H9 (cell line): ENCODE measurements at places on chromosomes 5 and 9.
A peak's percentile ranks its signal among the peaks of the same experiment; 100 is the strongest.

DNA sequence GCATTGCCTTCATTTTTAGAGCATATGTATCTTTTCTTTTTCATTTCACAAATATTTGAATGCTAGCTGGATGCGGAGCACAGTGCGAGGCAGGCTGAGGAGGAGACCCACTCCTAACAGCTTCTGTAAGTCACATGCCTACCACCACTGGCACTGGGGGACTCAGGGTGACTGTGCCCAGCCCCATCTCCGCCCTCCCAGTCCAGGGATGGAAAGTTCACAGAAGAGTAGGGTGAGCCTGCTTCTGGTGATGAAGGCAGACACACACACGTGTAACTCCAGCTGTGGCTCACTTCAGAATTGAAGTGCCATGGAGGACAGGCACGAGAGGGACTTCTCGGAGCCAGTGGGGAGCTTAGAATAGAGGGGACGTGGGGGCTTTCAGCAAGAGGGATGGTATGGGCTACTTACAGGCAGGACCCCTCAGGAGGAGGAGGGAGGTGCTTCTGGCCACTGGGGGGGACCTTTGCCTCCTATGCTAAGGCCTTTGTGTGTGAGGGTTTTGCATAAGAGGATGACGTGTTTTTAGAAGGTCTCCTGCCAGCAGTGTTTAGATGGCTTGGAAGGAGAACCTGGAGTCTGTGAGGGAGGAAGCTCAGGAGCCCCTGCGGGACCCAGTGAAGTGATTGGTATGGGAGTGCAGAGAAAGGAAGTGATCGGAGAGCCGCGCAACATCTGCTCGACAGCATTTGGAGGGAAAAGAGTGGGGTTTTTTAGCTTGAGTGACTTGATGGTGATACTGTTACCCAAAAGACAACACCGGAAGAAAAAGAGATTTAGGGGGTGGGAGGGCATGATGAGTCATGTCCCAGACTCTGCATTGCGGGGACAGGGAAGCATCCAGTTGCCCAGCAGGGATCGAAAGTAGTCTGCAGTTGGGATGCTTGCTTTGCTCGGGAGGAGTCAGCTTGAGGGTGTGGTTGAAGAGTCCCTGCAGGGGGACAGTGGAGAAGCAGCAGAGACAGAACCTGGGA is 163.5 kb upstream of the OTULINL start:
- no peaks in the 10 kb centered on the region for H3K27me3 ChIP-seq
- H3K27ac ChIP-seq = no peak overlapping the region
- peaks cover 7% of the 10 kb centered on the region; the same call in 1 of the 2 replicates for H3K4me1 ChIP-seq
- DNase-seq = no peak
- H3K36me3 ChIP-seq = peaks cover 56% of the 10 kb centered on the region

GRCh38 chr5:6225121-6225607 is 153.2 kb downstream of the MED10 start:
- no peaks in the 10 kb centered on the region; the same call in 1 of the 2 replicates for H3K4me1 ChIP-seq
- H3K27ac ChIP-seq = no peak overlapping the region
- no peak for DNase-seq
- peaks cover 10% of the 10 kb centered on the region for H3K36me3 ChIP-seq

DNA sequence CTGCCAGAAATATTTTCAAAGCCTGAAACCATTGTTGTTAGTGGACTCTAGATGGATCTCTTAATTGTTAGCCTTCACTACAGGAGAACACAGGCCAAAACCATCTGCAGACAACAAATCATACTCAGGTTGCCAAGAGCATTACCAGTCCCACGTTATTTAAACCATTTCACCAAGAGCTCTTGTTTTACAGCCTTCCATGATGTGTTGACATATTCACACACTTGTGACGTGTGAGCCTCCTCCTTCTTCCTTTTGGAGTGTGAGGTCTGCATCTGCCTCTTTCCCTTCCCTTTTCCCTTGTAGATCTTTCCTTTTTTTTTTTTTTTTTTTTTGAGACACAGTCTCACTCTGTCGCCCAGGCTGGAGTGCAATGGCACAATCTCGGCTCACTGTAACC is 279.0 kb downstream of the AUH start:
- no peak for DNase-seq
- H3K27ac ChIP-seq = no peak overlapping the region
- H3K36me3 ChIP-seq = no peaks in the 10 kb centered on the region; the same call in 2 of the 3 replicates
- H3K27me3 ChIP-seq = no peaks in the 10 kb centered on the region
- H3K4me3 ChIP-seq = no peak overlapping the region
- peaks cover 2% of the 10 kb centered on the region; the same call in 1 of the 2 replicates for H3K4me1 ChIP-seq

- H3K27ac ChIP-seq = no peak overlapping the region
- peaks cover 11% of the 10 kb centered on the region; the same call in 1 of the 2 replicates for H3K36me3 ChIP-seq
- no peak for DNase-seq
- H3K27me3 ChIP-seq = no peaks in the 10 kb centered on the region
- no peak overlapping the region for H3K4me3 ChIP-seq
Observed at GRCh38 chr9:91154686-91155085, 207.0 kb downstream of the AUH start.

- H3K27me3 ChIP-seq = no peaks in the 10 kb centered on the region
- H3K27ac ChIP-seq = no peak overlapping the region
- no peak overlapping the region for H3K4me3 ChIP-seq
- no peaks in the 10 kb centered on the region for H3K36me3 ChIP-seq
Observed at GRCh38 chr5:55481293-55481855, 53.4 kb downstream of the PLPP1 start.

DNA sequence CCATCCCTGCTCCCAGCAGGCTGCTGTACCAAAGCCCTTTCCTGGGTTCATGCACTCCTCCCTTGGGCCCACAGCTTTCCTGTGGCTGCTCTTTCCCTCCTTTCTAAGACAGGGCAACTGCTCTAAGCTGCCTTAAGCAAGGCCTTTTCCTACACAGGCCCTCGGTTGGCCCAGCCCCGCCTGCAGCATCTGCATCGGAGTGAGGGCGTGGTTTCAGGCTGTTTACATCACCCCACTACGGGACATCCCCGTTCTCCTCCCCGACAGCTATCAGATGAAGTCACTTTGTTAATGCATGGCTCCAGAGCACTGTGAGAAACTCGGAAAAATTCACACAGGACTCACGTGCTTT is 3.4 kb downstream of the DPH7 start:
- H3K27me3 ChIP-seq = no peaks in the 10 kb centered on the region
- no peak overlapping the region for H3K4me3 ChIP-seq
- peaks cover 62% of the 10 kb centered on the region for H3K36me3 ChIP-seq
- peaks cover 4% of the 10 kb centered on the region; the same call in 1 of the 2 replicates for H3K4me1 ChIP-seq
- H3K27ac ChIP-seq = no peak overlapping the region

DNA sequence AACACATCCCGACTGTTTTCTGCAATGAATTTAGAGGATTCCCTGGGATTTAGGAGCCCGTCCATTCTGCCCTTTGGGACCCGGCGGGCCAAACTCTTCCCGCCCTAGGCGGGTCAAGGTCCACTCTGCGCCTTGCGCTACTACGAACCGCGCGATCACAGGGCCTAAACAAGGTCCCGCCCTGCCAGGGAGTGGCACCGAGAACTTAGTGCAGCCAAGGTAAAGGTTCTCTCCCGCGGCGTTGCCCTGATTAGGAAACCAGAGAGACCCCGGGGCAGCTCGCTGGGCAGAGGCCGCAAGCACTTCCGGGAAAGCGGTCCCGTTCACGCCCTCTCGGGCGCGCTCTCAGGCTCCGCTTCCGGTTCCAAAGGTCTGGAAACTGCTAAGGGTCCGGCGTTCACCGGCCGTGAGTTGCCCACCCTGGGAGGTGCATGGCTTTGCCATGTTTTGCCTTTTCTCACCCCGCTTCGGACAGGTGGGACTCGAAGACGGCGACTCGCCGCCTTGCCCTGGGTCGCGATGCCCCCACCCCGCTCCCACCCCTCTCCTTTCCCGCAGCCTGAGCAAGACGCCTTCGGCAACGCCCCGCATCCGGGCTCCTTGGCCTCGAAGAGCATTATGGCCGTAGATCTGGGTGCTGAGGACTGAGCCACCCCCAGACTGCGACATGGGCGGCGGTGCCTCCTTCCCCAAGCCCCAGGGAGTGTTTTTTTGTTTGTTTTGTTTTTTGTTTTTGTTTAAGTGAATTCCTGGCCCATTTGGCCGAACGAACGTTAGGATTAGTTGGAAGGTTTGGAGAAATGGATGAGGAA is 23.4 kb downstream of the HNRNPK start:
- no peaks in the 10 kb centered on the region; the same call in 1 of the 2 replicates for H3K4me1 ChIP-seq
- H3K4me3 ChIP-seq = peak overlapping the region; percentile 78
- peak; percentile 59 for DNase-seq
- no peaks in the 10 kb centered on the region for H3K36me3 ChIP-seq
- H3K27ac ChIP-seq = no peak overlapping the region

- H3K4me3 ChIP-seq = no peak overlapping the region
- H3K36me3 ChIP-seq = peaks cover 2% of the 10 kb centered on the region; the same call in 1 of the 3 replicates
- H3K27me3 ChIP-seq = no peaks in the 10 kb centered on the region
- peaks cover 9% of the 10 kb centered on the region; the same call in 1 of the 2 replicates for H3K4me1 ChIP-seq
Observed at GRCh38 chr5:122187426-122187825, 58.1 kb downstream of the ZNF474 start.

DNA sequence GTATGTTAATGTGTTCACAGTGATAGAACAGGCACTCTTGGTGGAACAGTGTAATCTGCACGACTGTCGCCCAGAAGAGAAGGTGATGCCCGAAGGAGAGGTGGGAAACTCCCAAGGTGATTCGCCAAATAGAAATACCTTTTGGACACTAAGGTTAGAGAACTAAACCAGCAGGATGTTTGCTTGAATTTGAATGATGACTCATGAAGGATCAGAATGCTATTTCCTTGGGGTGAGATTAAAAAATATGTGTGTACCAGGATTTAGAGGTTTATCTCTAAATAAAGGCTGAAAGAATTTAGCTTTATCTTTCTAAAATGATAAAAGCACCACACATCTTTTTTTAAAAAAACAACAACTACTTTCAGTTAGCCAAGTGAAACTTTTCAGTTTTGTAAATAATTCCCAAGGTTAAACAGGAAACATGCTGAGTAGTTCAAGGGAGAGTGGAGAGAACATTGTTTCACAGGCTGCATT is 297.4 kb upstream of the TAS2R1 start:
- H3K27ac ChIP-seq = no peak overlapping the region
- no peaks in the 10 kb centered on the region; the same call in 1 of the 2 replicates for H3K27me3 ChIP-seq
- DNase-seq = no peak
- no peak overlapping the region for H3K4me3 ChIP-seq

DNA sequence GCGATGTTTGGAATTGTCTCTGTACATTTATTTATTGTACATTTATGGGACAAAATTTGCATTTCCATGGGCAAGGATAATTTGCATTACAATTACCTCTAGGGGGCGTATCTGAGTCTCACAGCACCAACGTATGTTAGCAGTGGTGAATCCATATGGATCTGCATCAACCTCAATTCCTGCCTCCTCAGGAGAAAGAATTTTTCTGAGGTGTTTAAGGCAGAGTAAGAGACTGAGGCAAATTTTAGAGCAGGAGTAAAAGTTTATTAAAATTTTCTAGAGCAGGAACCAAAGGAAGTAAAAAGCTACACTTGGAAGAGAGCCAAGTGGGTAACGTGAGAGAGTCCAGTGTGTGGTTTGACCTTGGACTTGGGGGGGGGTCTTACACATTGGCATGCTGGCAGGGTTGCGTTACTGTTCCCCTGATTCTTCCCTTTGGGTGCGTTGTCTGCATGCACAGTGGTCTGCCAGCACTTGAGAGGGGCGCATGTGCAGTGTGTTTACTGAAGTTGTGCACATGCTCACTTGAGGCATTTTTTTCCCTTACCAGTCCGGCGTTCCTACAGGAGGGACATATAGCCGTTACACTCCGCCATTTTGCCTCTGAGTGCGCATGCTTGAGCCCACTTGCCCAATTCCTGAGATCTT is 21.0 kb upstream of the RAB14 start:
- peaks cover 11% of the 10 kb centered on the region; the same call in 1 of the 2 replicates for H3K4me1 ChIP-seq
- no peak overlapping the region for H3K4me3 ChIP-seq
- H3K27ac ChIP-seq = no peak overlapping the region
- no peaks in the 10 kb centered on the region for H3K36me3 ChIP-seq

DNA sequence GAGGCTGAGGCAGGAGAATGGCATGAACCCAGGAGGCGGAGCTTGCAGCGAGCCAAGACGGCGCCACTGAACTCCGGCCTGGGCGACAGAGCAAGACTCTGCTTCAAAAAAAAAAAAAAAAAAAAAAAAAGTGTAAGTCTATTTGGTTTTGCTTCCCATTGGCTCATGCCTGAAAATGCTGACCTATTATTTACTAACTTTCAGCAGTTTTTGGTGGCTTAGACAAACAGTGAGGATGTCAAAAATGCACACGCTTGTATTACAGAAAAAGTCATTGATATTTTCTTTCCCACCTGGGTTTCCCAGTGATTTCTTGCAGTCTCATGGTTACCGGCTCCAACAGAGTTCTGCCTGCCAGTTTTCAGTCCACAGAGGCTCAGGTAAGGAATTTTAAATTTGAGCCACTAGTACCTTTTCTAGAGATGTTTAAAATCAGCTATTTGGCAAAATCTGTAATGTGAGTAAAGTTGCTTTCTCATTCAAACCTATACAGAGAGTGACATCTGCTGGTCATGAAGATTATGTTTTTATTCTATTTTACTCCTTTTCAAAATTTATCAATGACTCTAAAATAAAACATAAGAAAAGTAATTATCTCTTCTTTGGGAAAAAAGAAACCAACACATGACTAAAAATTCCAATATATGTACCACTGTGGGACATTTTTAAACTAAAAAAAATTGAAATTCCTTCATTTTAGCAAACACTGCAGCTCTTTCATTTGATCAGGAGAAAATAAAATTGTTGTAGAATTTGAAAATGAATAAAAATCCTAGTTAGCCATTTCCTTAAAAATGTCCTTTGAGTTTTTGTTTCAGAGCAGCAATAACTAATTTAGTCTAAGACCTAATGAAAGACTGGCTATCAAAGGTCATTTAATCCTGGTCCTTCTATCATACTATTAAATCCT is 8.8 kb downstream of the FAM200C start:
- H3K27me3 ChIP-seq = no peaks in the 10 kb centered on the region
- no peak overlapping the region for H3K27ac ChIP-seq
- no peak overlapping the region for H3K4me3 ChIP-seq
- H3K4me1 ChIP-seq = no peaks in the 10 kb centered on the region

- H3K27ac ChIP-seq = no peak overlapping the region
- H3K27me3 ChIP-seq = no peaks in the 10 kb centered on the region
- no peak overlapping the region for H3K4me3 ChIP-seq
- H3K36me3 ChIP-seq = no peaks in the 10 kb centered on the region
- no peak for DNase-seq
Observed at GRCh38 chr9:126511411-126511810, 102.3 kb upstream of the LMX1B start.
